Transverse colon (tissue), 4 donors: ENCODE measurements at places on chromosomes 4 and X.

DNA sequence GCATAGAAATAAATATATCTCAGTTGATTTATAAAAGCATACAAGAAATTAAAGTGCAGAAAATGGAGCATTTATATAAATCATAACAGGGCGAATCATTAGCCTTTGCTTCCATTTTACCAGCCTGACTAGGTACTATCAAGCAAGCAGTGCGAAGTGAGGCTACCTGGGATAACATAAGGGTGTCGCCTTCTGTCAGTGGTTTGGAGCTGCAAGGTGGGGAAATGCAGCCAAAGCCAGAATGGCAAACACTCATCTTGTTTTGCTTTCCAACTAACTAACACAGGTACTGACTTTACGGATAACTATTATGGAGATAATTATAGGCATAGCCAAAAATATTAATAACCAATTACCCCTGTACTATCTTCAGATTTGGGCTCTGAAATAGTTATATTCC is 1459.8 kb downstream of the RAPGEF2 start:
- DNase-seq, result no peak

DNA sequence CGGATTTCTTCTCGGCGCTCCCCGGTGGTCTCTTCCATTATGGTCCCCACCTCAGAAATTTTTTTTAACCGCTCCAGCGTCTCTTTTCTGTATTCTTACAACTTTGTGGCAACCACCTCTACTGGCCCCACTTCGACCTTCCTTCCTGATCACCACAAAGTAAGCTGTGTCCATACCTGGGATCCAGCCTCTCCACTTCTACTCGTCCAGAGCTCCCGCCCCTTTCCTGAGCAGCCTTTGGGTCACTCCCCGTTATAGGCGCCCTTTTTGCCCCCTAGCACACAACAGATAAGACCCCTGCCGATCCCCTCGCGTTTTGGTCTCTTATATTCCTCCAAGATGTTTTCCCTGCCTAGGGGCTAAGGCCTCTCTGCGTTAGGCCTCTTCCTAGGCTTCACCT is 557 bp downstream of the PIGG start:
- DNase-seq, result no peak

- DNase-seq, result no peak
Measured at GRCh38 chrX:42375086-42375485, 402.9 kb downstream of the PPP1R2C start.

DNA sequence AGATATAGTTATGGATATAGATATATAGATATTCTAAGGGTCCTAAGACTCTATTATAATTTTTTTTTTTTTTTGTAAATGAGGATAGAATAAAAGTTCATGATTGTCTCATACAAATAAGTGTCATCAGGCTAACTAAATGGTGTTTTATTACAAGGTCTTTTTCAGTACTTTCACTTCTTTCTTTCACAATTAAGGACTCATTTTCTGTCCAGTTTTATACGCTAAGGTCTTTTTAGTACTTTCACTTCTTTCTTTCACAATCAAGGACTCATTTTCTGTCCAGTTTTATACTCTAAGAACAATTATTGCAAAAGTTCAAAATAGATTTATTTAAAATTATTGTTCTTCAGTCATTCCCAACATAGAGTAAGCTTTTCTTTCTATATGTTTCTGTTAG is 32.7 kb downstream of the RUFY3 start:
- DNase-seq, result no peak
